ENCODE measurements at places on chromosomes 5 and 9. TPM values are rescaled to one million over a fixed set of nuclear protein-coding genes. Genes with fewer than 3 reads are reported as not detected.

The IFNK gene
- not detected for polyA plus RNA-seq

DNA sequence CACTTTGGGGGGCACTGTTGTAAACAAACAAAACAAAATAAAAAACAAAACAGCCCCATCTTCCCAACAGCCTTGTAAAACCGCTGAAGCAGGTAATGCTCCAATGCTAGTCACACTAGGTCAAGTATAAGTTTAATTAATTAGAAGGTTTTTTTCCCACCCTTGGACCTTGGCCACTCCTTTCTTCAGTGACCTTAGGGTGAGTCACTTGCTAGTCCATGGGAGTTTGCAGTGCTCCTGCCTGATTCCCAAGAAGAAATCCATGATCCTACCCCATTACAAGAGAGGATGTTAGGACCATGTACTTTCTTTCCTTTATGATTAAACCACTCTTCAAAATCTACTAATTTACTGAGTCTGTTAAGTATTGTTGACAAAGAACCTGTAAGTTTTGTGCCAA lies 192.2 kb upstream of the CDKN2B start:
- no peak for DNase-seq

DNA sequence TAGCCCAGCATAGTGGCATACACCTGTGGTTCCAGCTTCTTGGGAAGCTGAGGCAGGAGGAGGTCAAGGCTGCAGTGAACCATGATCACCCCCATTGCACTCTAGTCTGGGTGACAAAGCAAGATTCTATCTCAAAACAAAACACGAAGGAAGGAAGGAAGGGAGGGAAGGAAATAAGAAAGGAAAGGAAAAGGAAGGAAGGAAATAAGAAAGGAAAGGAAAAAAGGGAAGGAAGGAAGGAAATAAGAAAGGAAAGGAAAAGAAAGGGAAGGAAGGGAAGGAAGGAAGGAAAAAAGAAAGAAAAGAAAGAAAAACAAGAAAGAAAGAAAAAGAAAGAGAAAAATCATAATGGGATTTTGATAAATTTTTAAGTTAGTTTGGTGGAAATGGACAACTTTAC lies 3.1 kb upstream of the STX17 start:
- DNase-seq = no peak

The TMC1 gene
- polyA plus RNA-seq = 0.96 TPM

DNA sequence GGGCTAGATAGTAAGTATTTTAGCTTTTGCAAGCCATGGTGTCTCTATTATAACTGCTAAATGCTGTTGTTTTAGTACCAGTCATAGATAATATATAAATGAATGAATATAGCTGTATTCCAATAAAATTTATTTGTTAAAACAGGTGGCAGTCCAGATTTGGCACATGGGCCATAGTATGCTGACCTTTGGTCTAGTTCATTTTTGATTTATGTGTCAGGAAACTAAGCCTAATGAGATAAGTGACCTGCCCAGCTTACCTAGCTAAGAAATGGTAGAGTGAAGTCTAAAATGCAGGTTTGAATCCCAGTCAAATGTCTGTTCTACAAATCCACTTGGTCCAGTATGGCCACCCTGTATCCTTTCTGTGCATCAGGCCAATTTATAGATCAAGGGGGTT lies 139.3 kb downstream of the ALDH1A1 start:
- DNase-seq = no peak

Measured in right renal pelvis (tissue), 4 donors.